ENCODE measurements at places on chromosomes 2 and 18. TPM values are rescaled to one million over a fixed set of nuclear protein-coding genes. Genes with fewer than 3 reads are reported as not detected.
A peak's percentile ranks its signal among the peaks of the same experiment; 100 is the strongest.

DNA sequence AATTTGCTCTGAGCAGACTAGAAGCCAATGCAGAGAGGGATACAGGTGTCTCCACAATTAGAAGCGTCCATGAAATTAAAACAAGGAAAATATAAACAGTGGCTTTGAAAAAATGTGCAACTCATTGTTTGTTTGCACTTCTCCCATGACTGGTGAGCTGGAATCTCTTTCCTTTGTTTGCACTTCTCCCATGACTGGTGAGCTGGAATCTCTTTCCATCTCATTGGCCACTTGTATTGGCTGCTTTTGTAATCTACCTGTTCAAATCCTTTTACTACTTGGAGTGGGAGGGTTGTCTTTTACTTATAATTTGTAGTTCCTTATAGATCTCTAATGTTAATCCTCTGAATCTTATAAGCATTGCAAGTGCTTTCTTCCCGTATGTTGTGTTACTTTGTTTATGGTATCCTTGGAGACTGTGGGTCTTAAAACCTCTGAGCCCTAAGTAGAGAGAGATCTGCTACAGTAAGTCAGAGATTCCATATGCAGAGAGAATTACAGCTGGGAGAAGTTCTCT lies 94.1 kb downstream of the RTN4 start:
- DNase-seq = no peak
- no peaks in the 10 kb centered on the region for H3K4me1 ChIP-seq
- H3K4me3 ChIP-seq = no peak overlapping the region
- H3K27ac ChIP-seq = no peak overlapping the region

DNA sequence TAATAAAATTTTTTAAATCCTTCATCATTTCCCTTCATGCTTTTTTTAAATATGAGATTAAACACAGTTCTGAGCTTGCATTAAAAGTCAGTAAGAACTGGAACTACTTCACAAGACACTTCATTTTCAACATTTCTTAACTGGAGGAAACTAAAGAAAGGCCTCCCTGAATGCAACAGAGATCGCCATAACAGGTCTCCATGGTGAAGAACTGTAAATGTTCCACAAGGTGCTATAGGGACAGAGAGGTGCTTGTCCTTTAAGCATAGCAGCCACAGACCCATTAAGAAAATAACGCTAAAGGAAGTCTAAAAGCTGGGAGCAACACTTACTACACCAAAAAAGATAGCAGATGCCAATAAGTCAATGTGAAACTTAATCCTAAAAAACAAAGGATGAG lies 8.5 kb downstream of the STAM2 start:
- no peak for DNase-seq
- peaks cover 44% of the 10 kb centered on the region for H3K4me1 ChIP-seq
- H3K36me3 ChIP-seq = no peaks in the 10 kb centered on the region
- peak overlapping the region; percentile 10 for H3K27ac ChIP-seq
- H3K27me3 ChIP-seq = no peaks in the 10 kb centered on the region

GKN2 gene
- not detected for total RNA-seq

DNA sequence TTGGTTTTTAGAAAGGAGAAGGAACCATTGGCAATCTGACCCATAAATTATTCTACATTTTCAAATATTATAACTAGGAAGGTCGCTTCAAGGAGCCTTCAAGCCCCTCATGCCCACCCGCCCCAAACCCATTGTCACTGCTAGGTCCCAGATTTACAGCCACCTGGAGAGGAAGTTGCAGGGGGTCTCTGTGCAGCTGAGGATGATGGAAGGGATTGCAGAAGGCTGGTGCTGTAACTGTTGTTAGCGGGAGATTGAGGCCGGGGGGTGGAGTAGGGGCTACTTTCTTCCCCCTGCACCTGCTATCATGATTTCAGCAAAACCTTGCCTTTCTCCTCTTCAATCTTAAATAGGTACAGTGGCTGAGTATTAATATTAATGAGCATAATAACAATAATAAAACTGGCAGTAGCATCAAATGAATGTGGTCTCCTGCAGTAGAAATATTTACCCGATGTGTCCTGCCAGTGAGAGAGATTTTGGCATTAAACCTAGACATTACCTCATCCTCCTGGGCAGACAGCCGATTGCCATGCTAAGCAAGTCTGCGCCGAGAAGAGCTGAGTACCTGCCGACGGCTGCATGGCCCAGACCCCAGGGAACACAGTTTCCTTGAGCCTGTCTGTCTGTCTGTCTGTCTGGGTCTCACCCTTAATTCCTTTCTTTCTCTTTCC lies 225.4 kb downstream of the FAM210A start:
- H3K27me3 ChIP-seq = no peaks in the 10 kb centered on the region
- no peak overlapping the region for H3K27ac ChIP-seq
- H3K36me3 ChIP-seq = no peaks in the 10 kb centered on the region
- H3K4me1 ChIP-seq = no peaks in the 10 kb centered on the region
- H3K4me3 ChIP-seq = no peak overlapping the region
- peak; percentile 88 for DNase-seq

DNA sequence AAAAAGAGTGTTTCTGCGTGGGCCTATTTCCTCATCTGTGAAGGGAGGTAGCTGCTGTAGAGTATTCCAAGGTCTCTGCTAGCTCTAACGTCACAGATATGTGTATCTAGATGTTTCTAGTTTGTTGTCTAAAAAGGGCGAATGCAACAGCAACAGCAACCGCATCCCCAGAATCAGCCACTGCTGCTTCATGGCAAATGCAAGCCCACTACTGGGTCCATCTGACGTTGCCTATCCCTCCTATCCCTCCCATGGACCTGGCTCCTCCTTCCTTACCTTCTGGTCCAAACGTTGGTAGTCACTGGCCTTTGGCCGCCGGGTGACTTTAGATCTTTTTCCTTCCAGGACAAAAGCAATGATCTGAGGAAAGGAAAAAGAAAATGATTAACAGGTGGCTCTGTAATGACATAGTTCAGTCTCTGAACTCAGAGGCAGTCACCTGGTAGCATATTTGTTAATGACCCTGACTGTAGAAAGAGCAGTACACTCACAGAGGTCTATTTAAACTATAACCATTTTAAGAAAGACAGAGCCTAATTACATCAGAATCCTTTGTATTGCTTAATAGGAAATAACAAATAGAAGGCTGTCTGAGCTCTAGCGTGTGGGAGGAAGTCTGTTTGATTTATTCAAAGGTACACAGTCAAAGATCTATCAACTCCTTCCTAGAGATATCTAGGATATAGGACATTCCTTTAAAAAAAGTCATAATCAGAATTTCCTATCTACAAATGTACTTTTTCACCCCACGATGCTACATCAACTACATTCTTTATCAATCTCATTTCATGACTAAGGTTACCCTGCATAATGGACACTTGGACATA lies 2.9 kb downstream of the TGOLN2 start:
- H3K4me3 ChIP-seq = peak overlapping the region; percentile 80
- H3K27ac ChIP-seq = peak overlapping the region; percentile 82
- peaks cover 77% of the 10 kb centered on the region for H3K4me1 ChIP-seq
- no peaks in the 10 kb centered on the region for H3K27me3 ChIP-seq
- H3K36me3 ChIP-seq = no peaks in the 10 kb centered on the region

TDRD15 gene
- not detected for total RNA-seq

- no peak for DNase-seq
- H3K27me3 ChIP-seq = no peaks in the 10 kb centered on the region
- no peak overlapping the region for H3K4me3 ChIP-seq
- no peaks in the 10 kb centered on the region for H3K36me3 ChIP-seq
- H3K4me1 ChIP-seq = peaks cover 20% of the 10 kb centered on the region
These were observed 91.0 kb downstream of the STPG4 start for GRCh38 chr2:47064106-47064505.

DNA sequence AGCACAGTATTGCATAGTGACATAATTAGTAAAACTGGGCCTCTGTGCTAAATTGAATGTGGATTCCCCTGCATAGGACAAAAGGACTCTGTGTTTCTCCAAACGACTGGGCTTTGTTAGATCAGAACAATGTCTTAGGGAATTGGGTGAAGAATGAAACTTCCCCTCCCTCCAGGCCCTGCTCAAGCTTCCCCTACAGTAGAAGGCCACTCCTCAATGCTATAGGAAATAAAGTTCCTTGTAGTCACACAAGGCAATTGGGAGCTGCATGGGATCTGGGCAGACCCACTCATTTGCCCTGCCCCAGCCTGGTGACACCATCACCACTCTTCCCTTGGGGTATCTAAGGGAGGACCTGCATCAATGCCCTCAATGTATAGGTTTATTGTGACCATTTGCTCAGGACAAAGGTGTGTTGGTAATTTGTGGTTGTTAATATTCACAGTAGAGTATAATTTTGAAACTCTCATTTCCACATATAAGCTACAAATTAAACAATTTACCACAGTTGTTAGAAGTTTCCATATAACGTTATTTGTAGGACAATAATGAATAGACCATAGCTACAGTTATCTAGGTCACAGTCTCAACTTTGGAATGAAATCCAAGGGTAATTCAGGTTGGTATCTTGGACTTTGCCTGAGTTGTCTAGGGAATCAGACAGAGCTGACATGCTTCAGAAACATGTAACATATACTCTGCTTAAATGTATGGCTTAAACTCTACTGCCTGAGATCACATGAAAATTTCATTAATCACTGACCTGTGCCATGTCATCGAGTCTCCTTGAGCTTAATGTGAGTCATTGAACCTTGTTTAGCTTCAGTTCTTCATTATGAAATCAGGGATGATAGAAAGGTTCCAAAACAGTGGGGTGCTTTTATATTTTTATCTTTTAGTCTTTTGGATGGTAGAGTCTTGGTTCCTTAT lies 64.8 kb upstream of the DARS1 start:
- H3K36me3 ChIP-seq = no peaks in the 10 kb centered on the region
- H3K4me3 ChIP-seq = no peak overlapping the region
- H3K27me3 ChIP-seq = no peaks in the 10 kb centered on the region
- no peak for DNase-seq

MBOAT2 gene
- total RNA-seq = 0.24 TPM

DRC1 gene
- total RNA-seq = not detected

UCN gene
- total RNA-seq = 6.3 TPM

KRTCAP3 gene
- 3.4 TPM for total RNA-seq

GRCh38 chr2:31980674-31981356 lies 30.0 kb downstream of the MEMO1 start:
- DNase-seq = no peak
- H3K4me3 ChIP-seq = no peak overlapping the region
- H3K4me1 ChIP-seq = no peaks in the 10 kb centered on the region
- H3K27ac ChIP-seq = no peak overlapping the region
- no peaks in the 10 kb centered on the region for H3K27me3 ChIP-seq
- H3K36me3 ChIP-seq = no peaks in the 10 kb centered on the region

DNA sequence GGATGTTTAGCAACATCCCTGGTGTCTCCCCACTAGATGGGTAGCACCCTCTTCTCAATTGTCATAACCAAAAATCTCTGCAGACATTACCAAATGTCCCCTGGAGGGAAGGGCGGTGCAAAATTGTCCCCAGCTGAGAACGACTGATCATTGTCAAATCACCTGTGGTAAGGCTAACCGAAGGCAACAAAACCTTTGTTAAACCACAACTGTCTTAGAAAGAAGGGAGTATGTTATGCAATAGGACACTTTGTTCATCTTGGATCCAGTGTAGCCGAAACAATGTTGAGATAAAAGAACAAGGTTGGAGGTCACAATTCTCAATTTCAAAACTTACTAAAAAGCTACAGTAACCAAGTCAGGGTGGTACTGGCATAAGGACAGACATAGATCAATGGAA lies 50.3 kb upstream of the ST3GAL5 start:
- H3K27ac ChIP-seq = no peak overlapping the region
- no peak for DNase-seq
- H3K4me1 ChIP-seq = peaks cover 44% of the 10 kb centered on the region
- no peaks in the 10 kb centered on the region for H3K36me3 ChIP-seq
- H3K27me3 ChIP-seq = no peaks in the 10 kb centered on the region
- no peak overlapping the region for H3K4me3 ChIP-seq

Measured in adrenal gland (tissue), 19 donors.